HT-29 (cell line): ENCODE measurements at places on chromosomes 2 and 18. TPM values are rescaled to one million over a fixed set of nuclear protein-coding genes. Genes with fewer than 3 reads are reported as not detected.
A peak's percentile ranks its signal among the peaks of the same experiment; 100 is the strongest.

Gene CETN1
- total RNA-seq = not detected in 2 replicates

DNA sequence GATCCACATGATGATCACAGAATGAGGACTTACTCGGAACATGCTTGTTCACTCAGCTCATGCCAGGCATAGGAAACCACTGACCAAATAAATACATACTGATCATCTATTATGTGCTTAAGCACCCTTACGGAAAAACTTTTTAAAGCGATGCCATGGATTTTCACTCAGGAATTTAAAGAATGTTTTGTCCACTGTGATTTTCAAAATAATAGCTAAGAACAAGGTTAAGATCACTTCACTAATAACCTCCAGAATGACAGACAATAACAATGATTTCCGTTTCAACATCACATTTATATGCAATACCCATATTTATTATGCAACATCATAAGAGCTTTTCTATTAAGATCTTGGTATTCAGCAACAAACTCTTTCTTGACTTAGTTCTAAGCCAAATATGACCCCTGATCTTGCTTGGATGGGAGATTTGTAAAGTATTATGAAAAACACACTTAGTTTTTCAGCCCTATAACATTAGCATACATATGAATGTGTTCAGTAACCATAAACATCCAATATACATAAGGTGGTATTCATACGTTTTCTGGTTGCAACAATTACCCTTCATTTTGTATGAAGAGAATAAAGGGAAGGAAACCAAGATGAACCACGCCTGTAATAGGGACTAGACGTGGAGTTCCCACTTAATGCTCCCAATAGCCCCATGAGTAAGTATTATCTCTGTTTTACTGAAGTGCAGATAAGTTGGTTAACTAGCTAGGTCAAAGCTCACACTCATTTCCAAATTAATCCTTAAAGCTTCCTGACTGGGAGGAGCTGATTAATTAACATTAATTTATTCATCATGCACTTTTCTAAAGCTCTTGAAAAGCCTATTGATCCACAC, 1.9 kb downstream of the CD302 start:
- no peak for DNase-seq

- DNase-seq = no peak
Observed at GRCh38 chr2:107025869-107026380, 140.0 kb upstream of the ST6GAL2 start.

GRCh38 chr18:58221060-58221725, 177.2 kb downstream of the NEDD4L start:
- peak; percentile 82 for DNase-seq

DNA sequence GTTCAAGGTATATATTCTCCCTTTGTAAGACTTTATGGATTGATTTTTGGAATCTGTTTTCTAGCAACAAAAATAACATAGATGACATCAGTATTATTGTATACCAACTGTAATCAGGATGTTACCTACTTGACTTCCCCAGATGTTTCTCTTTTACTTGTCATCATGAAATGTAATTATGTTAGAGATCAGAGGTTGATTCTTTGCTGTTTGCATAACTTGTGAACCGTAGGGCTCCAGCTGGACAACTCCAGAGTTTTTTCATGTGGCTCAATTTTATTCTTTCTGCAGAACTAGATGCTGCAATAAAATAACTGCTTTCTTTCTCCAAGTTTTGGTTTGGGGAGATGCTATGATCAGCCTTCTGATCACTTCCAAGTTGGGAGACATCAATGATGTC, 58.1 kb downstream of the SPOPL start:
- DNase-seq = no peak

DNA sequence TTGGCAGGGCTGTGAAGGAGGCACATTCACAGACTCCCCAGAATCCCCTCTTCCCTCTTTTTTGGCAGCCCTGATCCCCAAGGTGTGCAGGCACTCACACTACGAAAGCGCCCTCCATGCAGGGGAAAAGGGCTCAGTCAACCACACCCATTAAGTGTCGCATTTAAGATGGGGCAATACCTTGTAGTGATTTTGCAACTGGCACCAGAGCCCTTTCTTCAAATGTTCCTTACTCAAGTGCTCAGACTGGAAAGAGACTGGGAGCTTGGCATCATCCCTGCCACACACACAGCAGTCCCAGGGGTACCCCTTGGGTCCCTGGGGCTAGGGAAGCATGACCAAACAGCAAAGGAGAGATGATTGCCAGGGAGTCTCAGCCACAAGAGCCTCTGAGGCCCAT, 190.1 kb downstream of the HAUS1 start:
- DNase-seq = no peak

DNA sequence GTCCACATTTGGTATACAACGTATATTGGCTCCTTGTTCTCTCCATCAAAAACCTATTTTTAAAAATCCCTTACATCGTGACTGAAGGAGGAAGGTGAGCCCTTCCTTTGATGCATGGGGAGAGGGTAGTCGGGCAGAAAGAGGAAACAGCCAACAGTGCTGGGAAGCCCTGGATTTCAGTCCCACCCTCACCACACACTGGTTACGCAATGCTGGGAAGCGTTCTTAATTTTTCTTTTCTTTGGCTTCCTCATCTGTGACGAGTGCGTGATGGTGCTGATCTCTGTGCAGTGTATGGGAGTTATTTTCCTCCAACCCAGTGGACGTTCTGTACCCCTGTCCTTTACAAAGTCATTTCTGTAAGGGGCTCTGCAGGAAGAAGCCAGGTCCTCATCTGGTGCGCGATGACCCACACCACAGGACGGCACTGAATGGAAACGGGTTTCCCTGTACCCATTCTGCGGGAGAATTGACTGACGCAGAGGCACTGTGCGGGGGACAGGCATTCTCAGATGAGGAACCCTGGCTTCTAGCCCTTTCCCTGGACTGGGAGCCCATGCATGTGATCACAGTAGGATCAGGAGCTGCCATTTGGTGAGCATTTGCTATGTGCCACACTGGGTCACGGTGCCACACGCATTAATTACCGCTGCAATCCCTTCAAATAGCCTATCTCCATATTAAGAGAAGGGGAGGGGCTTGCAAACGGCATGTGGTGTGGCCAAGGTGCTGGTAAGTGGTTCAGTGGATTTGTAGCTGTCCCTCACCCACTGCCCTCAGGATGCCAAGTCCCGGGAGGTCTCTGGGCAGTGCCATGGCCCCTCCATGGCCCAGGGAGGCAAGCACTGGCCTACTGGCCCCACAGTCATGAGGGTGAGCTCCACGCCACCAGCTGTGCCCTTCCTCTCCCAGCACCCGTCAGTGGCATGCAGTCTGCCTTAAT, 4.3 kb downstream of the COLEC11 start:
- DNase-seq = no peak

DNA sequence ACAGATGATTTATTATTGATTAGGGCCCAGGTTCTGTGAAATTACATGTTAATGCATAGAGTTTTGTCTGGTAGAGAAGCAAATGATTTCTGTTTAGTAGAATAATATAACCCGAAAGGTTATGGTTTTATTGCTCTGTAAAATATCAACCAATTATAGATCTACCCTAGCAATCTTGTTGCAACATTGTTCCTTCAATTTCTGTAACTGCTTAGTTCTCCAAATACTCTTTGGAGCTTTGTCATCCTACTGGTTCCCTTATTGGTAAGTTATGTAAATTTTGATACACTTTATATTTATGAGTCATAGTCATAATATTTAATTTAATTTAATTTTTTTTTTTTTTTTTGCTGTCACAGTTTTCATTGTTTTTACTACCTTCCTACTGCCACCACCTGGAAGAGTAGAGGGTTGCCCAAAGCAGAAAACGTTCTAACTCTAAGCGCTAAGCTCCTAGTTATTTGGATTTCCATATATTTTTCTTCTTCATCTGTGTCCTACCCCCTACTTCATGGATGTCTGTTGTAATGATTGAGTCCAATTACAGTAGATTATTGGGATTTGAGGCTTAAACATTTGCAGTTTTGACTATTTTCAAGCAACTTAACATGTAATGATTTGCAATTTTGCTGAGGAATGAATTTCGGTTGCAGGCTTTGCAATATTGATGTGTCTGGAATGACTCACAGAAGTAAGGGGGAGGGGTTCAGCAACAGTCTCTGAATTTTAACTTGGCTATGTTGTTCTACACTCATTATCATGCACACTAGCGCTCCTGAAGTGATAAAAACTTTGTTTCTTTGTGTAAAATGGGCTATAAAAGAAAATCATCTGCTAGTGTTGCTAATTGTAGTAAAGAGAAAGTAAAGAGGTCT, 51.1 kb downstream of the NABP1 start:
- peak; percentile 2 for DNase-seq

- peak; percentile 98 for DNase-seq
Observed at GRCh38 chr2:47069628-47070154, 85.4 kb downstream of the STPG4 start.
